ENCODE measurements at places on chromosomes 1 and 21. TPM values are rescaled to one million over a fixed set of nuclear protein-coding genes. Genes with fewer than 3 reads are reported as not detected.

The PDE4B gene
- total RNA-seq = 42.0 TPM

The LRP8 gene
- total RNA-seq = 2.4 TPM

The CATSPERE gene
- total RNA-seq = 0.49 TPM

The ILF2 gene
- total RNA-seq = 97.2 TPM

The LRRC53 gene
- total RNA-seq = not detected

The RBM11 gene
- not detected for total RNA-seq

The DDR2 gene
- total RNA-seq = 6.0 TPM

GRCh38 chr21:35019631-35020032, 29.5 kb downstream of the RUNX1 start:
- no peak for DNase-seq

GRCh38 chr1:220828950-220829586, 42.4 kb downstream of the MTARC1 start:
- no peak for DNase-seq

- DNase-seq = no peak
Observed at GRCh38 chr21:17201741-17202260, 311.0 kb upstream of the CXADR start.

- DNase-seq = peak; percentile 19
Observed at GRCh38 chr1:119080586-119080985, 59.9 kb downstream of the WARS2 start.

GRCh38 chr1:204990059-204990664, 52.9 kb upstream of the CNTN2 start:
- no peak for DNase-seq

- DNase-seq = no peak
Observed at GRCh38 chr1:220908757-220909156, 29.5 kb downstream of the HLX start.

DNA sequence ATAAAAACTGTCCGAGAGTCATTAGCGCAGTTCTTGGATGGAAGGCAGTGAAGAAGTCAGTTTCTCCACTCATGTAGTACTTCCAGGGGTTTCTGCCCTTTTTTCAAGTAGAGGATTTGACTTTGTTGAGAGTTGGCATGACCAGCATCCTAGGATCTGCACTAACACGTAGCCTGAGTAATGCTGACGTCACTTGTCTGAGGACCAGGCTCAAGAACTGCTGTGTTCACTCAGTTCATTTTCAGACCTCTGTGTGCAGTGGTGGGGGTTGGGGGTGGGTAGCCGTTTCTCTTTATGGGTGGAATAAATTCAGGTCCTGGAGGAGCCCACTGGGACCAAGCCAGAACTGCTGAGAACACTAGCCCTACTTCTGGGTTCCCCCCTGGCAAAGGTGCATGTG, 53.3 kb downstream of the MRPS6 start:
- DNase-seq = no peak

- no peak for DNase-seq
Observed at GRCh38 chr1:223393275-223394214, at the start of gene CCDC185. Gene CCDC185 (plus strand): TSS chr1:223393415. CDS start chr1:223393476, 61 bp downstream.

Measured in psoas muscle (tissue), 8 donors.